ENCODE measurements at places on chromosomes 13 and 19.

DNA sequence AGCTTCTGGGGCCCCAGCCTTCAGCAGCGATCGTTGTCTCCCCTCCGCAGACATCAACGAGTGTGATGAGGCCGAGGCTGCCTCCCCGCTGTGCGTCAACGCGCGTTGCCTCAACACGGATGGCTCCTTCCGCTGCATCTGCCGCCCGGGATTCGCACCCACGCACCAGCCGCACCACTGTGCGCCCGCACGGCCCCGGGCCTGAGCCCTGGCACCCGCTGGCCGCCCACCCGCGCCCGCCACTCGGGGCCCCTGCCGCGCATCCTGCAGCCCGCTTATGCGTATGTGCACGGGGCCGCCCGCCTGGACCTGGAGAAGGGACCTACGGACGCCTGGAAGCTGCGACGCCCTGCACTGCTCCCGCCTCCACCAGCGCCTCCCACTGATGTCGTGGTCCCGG lies 28.2 kb downstream of the LTBP4 start:
- no peak for DNase-seq

DNA sequence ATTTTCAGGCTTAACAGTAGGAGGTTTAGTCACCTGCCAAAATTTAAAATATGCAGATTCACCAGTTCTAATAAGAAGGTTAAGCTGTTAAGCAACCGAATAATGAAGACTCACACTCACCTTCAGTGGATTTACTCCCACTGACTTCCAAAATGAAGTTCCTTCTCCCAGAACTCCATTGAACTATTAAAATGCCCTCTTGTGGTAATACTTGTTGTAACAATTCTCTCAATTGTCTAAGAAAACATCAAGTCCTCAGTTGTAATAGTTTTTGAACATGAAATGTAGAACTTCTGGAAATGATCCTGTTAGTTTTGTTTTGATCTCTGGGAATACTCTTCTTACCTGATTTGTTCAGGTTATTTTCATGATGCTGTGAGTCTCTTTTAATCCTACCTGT lies 522.0 kb upstream of the ATXN8OS start:
- peak; percentile 1 for DNase-seq

DNA sequence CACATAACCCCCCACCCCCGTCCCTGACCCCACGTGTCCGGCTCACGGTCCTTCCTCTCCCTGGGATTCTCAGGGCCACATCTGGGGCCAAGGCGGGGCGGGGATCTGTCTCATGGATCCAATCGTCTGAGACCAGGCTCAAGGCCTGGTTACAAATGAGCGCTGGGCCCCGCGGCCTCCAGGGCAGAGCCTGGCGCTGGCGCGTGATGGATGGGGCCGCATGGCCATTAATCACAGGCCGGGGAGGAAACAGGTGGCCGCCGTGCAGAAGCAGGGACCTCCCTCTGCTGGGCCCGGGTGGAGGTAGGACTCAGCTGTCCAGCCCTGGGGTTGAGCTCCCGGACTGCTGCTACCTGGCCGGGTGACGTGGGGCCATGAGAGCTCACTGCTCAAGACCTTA lies 5.8 kb upstream of the TLE5 start:
- DNase-seq, result no peak

DNA sequence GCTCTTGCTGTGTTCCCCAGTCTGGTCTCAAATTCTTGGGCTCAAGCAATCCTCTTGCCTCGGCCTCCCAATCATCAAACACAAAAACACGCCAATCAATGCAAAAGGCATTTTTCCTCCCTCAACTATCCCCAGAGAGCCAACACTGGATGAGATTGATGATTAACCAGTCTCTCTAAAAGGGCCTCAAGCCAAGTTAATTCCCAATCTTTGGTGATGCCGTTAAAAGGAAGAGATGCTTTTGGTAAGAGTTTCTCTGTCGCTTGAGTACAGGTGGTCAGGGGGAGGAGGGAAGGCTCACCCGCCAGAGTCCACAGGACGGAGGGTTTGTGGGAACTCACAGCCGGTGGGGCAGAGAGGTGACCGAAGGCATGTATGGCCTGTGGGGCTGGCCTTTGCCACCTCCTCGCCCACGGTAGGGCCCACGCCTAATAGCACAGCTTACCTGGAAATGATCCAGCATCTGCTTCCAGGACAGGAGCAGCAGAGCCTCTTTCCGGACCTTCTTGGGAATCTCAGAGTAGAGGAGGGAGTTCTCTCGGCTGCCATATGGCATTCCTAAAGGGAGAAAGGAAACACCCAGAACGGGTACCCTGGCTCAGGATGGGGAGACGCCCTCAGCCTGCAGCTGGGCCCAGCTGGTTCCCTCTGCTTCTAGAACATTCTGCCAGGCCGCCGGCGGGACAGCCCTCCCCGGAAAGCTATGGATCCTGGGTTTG lies 18.1 kb downstream of the DPP9 start:
- no peak for DNase-seq

GRCh38 chr13:20272588-20273171 lies 40.6 kb upstream of the GJB6 start:
- DNase-seq, result no peak

DNA sequence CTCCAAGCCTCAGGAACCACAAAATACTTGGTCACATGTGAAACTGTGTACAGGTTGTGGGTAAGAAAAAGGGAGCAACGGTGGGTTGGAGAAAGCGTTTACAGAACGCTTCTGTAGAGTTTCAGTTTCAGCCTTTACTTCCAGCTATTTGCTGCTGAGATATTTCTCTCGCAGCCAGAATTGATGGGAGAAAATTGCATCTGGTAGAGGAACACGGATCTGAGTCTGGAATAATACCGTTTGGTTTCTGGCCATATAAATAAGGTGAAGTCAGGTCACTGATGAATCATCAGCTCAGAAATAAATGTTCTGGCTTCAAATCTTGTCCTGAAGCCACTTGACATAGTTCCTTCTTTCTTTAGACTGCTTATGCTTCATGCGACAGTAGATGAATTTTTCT lies 20.3 kb upstream of the RFC3 start:
- no peak for DNase-seq
